ENCODE measurements at places on chromosomes 5 and 9.

- no peak for DNase-seq
Observed at GRCh38 chr9:93884808-93885207, 70.3 kb downstream of the BARX1 start.

- DNase-seq, result no peak
Observed at GRCh38 chr9:83304686-83305085, 233.5 kb downstream of the FRMD3 start.

DNA sequence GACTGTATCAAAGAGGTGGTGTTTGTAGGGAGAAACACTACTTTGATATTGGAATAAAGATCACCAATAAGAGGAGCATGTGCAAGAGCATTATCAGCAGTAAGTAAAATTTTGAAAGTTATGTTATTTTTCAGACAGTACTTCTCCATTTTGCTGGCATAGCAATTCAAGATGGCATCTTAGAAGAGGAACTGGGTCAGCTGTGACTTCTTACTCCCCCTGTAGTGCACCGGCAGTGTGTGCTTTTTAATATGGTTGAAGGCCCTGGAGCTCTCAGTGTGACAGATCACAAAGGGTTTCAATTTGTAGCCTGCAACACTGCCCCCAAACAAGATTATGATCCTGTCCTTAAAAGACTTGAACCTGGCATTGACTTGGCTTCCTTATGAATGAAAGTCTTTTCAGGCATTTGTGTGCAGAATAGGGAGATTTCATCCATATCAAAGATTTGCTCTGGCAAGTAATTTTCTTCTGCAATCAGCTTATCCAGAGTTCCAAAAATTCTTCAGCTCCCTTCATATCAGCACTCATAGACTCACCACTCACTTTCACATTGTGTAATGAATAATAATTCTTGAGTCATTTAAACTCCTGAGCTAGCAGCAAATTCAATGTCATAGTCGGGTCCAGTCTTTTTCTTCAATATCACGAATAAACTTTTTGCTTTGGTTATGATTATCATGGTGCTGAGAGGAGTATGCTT, 105.7 kb upstream of the MAMDC2 start:
- no peak for DNase-seq

DNA sequence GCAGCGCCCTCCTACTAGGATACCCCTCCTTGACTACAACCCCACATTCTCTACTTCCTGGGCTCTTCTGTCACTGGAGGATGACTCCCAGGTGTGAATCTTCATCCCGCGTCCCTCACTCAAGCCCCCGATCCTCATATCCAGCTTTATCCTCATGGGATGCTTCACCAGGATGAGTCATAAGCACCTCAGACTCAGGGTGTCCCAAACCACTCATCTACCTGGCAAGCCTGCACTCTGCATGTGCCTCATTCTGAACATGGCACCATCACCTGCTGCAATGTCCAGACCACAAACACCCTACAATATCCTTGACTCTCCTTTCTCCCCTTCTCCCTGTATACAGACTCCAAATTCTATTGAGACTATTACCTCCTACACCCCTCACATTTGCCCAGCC, 1.5 kb upstream of the TGFBI start:
- DNase-seq, result no peak

GRCh38 chr5:83516377-83516776, 44.8 kb downstream of the VCAN start:
- DNase-seq, result no peak

DNA sequence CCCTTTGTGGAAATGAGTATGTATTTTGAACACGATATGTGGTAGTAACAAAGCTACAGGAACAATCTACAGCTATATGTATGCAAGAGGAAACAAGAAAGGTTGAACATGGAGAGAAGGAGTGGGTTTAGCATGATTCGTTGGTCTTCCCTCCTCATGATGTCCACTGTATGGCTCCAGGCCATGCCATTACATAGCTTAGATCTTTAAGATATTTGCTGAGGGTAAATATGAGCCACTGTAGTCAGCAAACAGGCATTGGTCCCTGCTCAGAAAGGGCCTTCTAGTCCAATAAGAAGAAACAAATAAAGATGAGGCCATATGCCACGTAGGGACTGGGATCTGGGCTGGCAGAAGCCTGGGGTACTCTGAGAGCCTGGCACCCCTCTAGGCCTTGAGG, 543.2 kb upstream of the SGCD start:
- DNase-seq, result no peak

- DNase-seq, result no peak
Observed at GRCh38 chr9:136021171-136021871, 60.1 kb upstream of the UBAC1 start.

DNA sequence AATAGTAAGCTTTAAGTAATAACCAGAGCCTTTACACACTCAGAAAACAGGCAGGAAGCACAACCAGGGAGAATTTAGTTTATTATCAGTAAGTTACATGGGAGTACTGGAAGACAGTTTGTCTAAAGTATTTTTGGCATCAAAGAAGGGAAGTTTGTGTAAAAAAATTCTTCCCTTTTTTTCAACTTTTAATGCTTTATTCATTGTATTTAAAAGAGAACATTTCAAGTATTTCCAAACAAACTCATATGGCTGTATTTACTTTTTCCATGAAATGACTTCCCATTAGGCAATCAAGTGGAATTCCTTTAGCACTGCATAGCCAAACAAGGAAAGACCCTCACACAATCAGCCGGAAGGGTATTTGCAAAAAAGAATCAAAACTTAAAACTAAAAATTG, 26.7 kb downstream of the RNF145 start:
- no peak for DNase-seq

- no peak for DNase-seq
Observed at GRCh38 chr5:160269017-160269416, 39.7 kb downstream of the FABP6 start.

- DNase-seq, result no peak
Observed at GRCh38 chr9:35114840-35115628, 628 bp downstream of the ATOSB start.

DNA sequence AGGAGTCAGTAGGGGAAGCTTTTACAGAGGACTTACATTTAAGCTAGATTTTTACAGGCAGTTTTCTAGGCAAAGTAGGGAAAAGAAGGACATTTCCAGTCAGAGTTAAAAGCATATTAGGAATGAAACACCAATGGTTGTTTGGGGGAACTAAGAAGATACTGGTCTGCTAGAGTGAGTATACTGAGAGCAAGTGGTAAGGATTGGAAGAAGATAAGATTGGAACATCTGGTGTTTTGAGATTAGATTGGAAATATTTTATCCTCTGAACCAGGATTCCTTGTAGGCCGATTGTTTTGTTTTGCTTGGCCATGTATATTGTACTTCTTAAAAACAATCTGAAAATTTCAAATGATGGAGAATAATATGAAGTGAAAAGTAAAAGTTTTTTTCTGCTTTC, 7.7 kb downstream of the FBXO38 start:
- no peak for DNase-seq

- DNase-seq, result no peak
Observed at GRCh38 chr5:110477911-110478310, 248.6 kb downstream of the TMEM232 start.

DNA sequence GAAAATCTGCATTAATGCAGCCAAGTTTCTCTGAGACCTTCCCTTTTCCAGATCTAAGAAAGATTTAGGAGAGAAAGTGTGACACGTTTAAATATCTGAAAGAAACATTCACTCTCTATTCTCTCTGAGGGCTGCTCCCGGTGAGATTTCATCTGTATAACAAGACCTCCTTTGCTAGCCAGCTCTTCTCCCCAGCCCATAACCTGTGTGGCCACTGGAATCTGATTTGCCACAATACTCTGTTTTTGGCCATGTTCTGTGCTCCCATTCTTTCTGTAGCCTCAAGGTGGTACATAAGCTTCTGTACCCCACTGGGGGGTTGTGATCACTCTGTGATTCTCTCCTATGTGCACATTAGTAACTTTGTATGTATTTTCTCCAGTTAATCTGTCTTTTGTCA, 291.0 kb upstream of the SEMA6A start:
- DNase-seq, result no peak

- DNase-seq, result no peak
Observed at GRCh38 chr5:142129446-142130066, 21.0 kb downstream of the NDFIP1 start.

DNA sequence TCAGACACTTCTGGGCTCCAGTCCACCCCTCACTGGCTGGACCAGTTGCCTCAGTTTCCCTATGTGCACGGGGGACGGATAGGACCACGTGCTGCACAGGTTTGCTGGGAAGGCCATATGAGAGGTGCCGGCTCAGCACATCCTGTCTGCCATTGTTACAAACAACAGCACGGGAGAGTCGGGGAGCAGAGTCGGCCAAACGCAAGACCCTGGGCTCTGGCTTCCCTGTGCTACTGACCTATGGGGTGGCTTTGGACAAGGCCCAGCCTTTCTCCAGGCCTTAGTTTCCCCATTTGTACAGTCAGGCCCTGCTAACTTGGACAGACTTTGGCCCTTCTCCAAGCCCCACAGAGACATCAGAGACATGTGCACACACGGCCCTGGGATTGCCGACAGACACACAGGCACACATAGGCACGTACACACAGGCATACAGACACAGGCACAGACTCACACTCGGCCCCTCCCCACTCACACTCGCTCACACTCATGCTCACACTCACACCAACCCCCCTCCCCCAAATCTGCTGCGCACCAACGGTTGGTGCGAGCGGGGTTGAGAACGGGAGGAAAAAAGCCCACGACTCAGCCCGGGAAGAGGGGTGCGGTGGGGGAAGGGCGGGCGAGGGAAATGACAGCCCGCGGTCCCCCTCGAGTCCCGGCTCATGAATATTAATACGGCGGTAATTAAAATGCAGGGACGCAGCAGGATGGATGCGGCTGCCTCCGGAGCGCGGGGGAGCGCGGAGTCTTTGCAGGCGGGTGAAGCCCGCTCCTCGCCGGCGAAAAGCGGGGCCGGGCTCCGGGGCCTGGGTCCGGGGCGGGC, 133.0 kb downstream of the C9orf50 start:
- DNase-seq, result no peak

DNA sequence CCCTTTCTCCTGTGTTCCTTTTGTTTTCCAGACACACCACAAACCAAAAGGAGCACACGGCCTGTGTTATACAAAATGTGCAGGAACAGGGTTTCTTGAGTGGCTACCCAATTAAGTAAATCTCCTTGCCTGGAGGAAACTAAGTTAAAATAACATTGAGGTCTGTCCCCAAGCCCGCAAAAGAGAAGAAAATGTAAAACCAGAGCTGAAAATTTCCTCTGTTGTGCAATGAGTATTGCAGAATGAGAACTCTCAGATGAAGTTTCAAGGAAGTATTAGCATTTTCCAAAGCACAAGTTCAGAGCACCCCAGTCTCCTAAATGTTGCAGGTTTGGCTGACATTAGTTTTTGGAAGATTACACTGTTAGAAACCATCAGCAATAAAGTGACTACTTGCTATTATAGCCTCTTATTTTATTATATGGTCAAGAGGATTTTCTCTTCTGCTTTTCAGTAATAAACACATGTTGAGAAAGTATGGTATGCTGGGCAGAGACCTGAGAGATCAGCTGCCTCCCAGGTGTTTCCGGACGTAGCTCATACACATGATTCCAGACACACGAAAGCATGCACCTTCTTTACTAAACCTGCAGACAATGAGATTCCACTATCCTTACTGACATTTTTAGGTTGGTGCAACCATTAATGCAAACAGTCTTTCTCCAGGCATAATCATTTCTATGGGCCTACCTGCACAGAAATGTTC, 161.3 kb downstream of the SNCAIP start:
- no peak for DNase-seq

DNA sequence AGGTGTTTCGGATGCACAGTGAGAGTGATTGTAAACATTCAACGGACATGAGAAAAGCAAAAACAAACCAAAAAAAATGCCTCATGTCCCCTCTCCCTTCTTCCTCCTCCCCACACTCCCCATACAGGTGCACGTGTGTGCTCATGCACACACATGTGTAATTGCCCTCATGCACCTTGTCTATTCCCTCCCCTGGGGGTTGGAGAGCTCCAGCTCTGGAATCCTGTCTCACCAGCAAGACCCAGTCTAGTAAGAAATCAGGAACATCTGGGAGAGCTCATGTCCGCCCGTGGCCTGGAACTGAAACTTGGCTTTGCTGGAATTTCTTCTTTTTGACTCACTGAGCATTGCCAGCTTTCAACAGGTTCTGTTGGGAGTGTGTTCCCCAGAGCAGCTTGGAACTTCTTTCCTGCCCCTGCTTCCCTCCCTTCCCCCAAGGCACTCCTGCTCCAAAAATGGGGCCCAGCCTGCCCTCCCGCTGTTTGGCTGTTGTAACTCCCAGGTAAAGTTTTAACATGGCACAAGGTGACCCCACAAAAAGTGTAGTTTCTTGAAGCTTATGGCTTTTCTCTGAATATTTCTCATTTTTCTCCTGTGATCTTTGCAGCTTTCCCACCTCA, 190.1 kb downstream of the NR3C1 start:
- DNase-seq, result no peak

- no peak for DNase-seq
Observed at GRCh38 chr5:123611406-123611709, 99.4 kb downstream of the CSNK1G3 start.

- DNase-seq, result no peak
Observed at GRCh38 chr9:33177086-33177485, 9.9 kb upstream of the B4GALT1 start.

DNA sequence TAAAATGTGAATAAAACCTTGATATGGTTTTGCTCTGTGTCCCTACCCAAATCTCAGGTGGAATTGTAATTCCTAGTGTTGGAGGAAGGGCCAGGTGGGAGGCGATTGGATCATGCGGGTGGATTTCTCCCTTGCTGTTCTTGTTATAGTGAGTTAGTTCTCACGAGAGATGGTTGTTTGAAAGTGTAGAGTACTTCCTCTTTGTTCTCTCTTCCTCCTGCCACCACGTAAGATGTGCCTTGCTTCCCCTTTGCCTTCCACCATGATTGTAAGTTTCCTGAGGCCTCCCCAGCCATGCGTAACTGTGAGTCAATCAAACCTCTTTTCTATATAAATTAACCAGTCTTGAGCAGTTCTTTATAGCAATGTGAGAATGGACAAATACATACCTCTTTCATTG, 34.9 kb downstream of the TARS1 start:
- no peak for DNase-seq

DNA sequence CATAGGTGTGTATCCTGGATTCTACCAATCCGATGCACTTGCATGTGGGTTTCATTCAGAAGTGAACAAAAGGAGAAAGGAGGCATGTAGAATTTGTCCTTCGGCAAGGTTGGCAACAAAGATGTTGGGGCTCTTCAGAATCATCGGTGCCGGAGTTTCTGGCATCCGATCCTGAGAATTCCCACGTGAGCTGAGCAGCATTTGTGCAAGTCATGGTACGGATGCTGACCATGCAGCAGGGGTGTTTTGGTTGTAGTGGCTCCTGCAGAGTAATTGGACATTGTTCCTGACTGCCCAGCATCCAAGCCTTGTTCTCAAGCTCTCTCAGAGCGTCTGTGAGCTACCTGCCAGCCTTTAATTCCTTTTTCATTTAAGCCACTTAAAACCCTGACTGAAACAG, 19.0 kb upstream of the POC5 start:
- no peak for DNase-seq
